ENCODE measurements at places on chromosomes 5 and 9.

GRCh38 chr5:132470010-132470392 is 20.6 kb downstream of the IRF1 start:
- DNase-seq, result no peak

GRCh38 chr5:104372376-104372775 is 809.8 kb upstream of the NUDT12 start:
- no peak for DNase-seq

DNA sequence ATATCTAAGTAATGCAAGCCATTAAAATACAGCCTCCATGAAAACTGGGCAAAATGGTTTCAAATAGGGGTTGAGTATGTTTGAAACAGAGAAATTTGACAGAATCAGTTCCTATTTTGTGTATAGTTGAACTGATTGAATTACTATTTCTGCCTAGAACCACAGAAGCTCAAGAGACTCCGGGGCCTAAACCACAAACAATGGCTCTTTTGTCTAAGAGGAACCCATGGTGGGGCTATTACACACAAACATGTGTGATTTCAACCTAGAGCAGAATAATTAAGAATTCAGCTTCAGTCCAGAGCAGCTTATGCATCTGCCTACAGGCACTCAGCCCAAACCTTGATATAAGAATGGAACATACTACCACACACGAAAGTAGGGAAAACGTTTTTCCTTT is 171.2 kb upstream of the MPDZ start:
- DNase-seq, result no peak

- DNase-seq, result peak; percentile 53
These were observed 283.9 kb upstream of the ANKRD55 start for GRCh38 chr5:56517011-56517416.

GRCh38 chr5:179791881-179792611 is 1.7 kb upstream of the LTC4S start:
- DNase-seq, result no peak

DNA sequence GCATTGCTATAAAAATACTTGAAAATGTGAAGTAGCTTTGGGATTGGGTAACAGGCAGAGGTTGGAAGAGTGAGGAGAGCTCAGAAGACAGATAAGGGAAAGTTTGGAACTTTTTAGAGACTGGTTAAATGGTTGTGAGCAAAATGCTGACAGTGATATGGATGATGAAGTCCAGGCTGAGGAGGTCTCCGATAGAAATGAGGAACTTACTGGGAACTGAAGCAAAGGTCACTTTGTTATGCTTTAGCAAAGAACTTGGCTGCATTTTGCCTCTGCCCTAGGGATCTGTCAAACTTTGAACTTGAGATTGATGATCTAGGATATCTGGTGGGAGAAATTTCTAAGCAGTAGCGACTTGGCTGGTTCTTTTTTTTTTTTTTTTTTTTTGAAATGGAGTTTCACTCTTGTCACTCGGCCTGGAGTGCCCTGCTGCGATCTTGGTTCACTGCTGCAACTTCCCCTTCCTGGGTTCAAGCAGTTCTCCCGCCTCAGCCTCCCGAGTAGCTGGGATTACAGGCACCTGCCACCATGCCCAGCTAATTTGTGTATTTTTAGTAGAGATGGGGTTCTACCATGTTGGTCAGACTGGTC is 998.9 kb downstream of the TLE1 start:
- no peak for DNase-seq

GRCh38 chr9:136098210-136098609 is 3.1 kb upstream of the NACC2 start:
- DNase-seq, result no peak

GRCh38 chr9:76725011-76725546 is 39.2 kb upstream of the PCA3 start:
- DNase-seq, result no peak

- no peak for DNase-seq
These were observed 36.3 kb downstream of the UBQLN1 start for GRCh38 chr9:83671451-83671850.

DNA sequence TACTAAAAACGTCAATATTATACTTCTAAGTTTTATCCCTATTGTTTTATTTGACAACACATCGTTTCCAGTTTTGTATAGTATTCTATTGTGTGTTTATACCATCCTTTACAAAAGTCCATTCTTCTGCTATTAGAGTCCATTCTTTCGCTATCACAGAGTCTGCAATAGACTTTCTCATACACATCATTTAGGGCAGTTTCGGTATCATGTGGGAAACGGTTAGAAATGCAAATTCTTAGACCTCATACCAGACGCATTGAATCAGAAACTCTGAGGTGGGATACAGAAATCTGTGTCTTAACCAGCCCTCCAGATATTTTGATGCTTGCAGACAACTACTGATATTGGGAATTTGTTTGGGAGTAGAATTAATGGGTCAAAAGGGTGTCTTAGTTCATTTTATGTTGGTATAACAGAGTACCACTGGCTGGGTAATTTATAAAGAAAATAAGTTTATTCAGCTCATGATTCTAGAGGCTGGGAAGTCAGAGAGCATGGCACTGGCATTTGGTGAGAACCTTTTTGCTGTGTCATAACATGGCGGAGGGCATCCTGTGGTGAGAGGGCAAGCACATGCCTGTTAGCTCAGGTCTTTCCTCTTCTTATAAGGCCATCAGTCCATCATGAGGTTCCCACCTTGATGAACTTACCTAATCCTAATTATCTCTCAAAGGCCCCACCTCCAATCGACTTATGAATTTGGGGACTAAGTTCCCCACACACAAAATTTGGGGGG is 21.1 kb downstream of the CARTPT start:
- no peak for DNase-seq

DNA sequence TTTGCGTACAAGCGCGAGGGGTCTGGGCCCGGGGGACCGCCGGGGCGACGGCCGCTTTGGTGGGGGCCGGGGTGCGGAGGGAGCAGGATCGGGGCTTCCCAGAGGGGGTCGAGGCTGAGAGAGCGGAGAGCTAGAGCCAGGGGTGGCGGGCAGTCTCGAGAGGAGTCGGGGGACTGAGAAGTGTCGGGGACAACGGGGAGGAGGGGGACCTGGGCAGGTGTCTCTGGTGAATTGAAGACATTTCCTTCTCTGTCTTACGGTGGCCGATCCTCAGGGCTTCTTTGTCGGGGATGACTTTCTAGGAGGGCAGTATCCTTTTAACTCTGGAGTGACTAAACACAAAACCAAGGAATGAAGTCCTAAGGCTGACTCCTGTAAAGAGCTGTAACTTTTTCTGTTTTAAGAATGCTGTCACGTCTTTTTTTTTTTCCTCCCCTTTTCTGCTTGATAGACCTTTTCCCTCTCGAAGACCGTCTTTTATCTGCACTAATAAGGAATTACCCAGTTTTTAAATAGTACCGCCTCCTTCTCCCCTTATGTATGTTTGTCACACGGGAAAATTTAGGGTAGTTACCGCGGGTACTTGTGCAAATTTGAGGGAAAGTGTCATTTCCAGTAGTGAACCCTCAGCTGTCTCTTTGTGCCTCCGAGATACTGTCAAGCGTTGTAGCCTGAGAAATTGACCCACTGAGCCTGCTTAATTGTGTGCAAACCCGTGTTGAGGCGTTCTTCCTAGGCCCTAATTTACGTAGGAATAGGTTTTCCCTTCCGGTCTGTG is 822 bp downstream of the DENND4C start:
- DNase-seq, result peak; percentile 40
